ENCODE measurements at places on chromosomes 7 and 10.
A peak's percentile ranks its signal among the peaks of the same experiment; 100 is the strongest.

- DNase-seq, result peak; percentile 4
These were observed 559 bp downstream of the DBF4 start for GRCh38 chr7:87876869-87877234.

DNA sequence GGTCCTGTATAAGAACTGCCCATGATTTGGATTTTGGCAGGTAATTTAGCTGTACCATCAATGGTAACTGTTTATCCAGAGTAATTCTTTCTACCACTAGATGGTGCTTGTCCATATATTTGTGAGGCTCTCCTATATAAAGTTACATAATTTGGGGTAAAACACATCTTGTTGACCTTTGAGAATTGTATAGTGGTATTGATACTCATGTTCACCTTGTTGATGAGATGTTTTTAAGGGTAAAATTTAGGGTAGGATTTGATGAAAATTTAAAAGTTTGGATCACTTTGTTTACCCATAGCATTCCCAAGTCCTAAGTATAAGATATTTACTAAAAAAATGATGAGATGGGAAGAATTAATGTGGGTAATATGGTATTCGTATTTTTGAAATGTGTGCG, 31.6 kb downstream of the ST7 start:
- no peak for DNase-seq

DNA sequence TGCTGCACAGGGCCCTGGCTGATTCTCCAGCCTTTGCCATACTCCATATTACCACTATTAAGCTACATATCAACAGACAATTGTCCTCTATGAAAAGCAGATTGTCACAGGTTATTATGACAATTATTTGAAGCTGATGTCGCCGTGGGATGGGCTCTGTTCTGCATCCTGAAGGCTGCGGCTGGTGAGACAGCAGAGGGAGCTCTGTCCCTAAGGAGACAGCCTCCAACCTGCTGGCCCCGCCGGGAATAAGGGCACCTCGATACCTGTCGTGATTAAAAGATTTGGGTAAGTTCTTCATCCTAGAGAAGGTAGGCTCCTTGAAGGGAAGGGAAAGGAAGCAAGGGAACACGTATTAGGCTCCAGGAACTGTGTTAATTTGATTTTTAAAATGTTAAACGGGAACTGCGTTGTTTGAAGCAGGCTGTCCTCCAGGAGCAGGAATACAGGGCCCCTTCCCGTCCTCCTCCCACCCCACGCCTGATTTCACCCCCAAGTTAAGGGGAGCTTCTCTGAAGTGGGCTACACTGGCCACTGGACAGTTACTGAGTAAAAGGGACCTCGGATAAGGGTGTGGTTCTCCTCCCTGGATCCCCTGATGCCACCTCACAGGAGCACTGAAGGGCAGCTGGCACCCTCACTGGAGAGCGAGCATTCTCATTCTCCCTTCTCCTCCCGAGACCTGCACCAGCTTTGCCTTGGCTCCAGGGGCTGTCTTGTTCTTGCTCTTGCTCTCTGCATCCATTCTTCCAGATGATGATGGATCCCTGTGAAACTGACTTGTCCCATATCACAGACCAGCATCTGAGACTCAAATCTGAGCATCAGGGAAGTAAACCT, 11.8 kb upstream of the TIAL1 start:
- DNase-seq, result no peak

- DNase-seq, result no peak
These were observed 4.4 kb downstream of the ZNF655 start for GRCh38 chr7:99562832-99563231.

- DNase-seq, result no peak
These were observed 198.1 kb downstream of the REEP3 start for GRCh38 chr10:63719226-63719856.

GRCh38 chr10:52952391-52953055, 179.9 kb upstream of the MBL2 start:
- DNase-seq, result no peak

DNA sequence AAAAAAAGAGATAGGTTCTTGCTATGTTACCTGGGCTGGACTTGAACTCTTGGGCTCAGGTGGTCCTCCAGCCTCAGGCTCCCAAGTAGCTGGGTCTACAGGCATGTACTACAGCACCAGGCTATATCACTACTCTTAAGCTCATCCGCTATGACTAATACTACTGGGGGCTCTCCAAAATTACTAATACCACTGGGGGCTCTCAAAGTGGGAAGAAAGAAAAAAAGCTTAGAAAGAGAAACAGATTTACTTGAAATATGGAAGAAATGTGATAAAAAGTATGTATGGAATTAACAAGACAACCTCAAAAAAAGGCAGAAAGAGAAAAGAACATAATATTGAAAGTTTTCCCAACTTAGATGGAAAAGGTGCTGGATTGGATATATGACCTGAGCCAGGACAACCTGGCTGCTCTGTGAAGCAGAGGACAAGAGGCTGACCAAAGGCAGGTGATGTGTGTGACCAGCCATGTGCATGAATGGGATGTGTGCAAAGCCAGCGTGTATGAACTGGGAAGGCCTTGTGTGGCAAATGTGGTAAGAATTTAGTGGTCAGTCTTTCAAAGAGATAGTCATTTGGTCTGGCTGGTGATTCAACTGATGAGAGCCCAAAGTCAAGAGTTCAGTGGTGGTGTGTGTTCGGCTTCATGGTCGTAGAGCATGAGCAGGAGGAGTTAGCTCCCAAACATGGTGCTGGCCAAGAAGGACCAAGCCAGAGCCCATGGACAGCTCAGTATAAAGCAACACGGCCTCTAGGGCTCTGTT, 232.4 kb upstream of the KLF14 start:
- DNase-seq, result no peak

DNA sequence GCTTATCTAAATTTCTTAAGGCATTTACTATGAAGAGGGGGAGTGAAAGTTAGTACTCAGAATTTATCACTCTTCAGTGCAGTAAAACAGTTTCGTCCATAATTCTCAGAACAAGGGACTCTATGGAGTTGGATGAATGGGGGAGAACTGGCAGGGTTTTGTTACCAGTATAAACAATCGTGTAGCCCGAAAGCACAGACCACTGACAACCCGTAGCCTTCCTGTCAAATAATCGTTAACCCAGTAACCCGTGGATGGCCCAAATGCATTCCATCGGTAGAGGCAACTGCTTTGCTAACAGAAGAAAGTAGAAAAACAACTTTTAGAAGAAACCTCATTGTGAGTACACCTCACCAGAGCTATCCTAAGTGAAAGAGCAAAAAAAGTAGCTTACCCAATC, 583.9 kb downstream of the NXPH1 start:
- no peak for DNase-seq

GRCh38 chr7:18361756-18362155, 133.8 kb upstream of the HDAC9 start:
- no peak for DNase-seq

GRCh38 chr10:89283025-89283935, 18.6 kb upstream of the IFIT2 start:
- no peak for DNase-seq

- no peak for DNase-seq
These were observed 153.2 kb downstream of the NEBL start for GRCh38 chr10:20743942-20744341.

DNA sequence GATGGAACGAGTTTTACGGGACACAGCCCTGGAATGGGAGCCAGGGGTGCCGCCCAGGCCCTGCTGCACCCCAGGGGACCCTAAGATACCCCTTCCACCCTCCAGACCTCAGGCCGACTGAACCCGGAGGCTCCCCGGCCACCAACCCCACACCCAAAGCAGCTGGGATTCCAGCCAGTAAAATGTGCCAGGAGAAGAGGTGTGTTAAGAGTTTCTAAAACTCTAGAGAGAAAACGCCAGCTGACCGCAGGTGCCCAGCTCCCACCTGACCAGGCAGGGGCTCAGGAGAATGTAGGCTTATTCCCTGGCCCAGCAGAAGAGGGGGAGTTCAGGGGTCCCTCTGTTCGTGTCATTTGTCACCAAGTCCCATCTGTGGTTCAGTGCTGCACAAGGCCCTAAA, 17.5 kb downstream of the NUDT1 start:
- DNase-seq, result no peak

DNA sequence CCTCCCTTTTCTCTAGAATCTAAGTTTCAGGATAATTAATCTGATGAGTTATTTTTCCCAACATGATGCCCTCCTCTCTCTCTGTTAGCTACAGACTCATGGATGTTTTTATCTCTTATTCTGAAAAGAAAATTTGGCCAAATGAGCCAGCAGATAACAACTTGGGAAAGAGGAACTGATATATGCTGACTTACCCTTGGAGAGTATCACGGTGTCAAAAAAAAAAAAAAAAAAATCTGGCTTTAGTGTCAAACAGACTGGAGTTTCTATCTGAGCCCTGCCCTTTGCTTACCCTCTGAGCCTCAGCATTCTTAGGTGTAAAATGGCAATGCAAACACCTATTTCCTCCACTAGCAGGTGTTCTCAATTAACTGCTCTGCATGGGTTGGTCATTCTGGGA, 190.4 kb downstream of the AHR start:
- no peak for DNase-seq

GRCh38 chr7:84674236-84674913, 479.8 kb upstream of the SEMA3A start:
- DNase-seq, result no peak

- no peak for DNase-seq
These were observed 76.8 kb downstream of the TFEC start for GRCh38 chr7:115953592-115954255.

- no peak for DNase-seq
These were observed 27.8 kb downstream of the ENTPD1 start for GRCh38 chr10:95783741-95784140.

GRCh38 chr7:40298421-40298820, 163.6 kb downstream of the SUGCT start:
- DNase-seq, result no peak

DNA sequence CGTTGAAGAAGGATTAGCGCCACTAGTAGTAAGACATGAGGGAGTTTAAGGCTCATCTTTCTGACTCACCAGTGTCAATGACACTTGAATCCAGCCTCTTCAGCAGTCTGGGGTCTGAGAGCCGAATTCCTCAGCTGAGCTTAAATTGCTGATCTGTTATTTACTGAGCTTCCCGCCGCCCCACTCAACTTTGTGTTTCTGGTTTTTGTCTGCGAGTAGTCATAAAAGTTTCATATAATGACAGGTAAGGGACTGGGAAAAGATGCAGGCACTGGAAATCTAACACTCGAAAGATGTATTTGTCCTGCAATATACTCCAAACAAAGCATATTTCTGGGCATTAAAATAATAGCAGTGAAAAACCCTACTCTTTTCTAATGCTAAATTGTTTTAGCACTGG, 51.2 kb upstream of the RELN start:
- no peak for DNase-seq

- no peak for DNase-seq
These were observed 182.6 kb downstream of the PON1 start for GRCh38 chr7:95141755-95142154.

- no peak for DNase-seq
These were observed 179.6 kb downstream of the SND1 start for GRCh38 chr7:127831318-127832219.

DNA sequence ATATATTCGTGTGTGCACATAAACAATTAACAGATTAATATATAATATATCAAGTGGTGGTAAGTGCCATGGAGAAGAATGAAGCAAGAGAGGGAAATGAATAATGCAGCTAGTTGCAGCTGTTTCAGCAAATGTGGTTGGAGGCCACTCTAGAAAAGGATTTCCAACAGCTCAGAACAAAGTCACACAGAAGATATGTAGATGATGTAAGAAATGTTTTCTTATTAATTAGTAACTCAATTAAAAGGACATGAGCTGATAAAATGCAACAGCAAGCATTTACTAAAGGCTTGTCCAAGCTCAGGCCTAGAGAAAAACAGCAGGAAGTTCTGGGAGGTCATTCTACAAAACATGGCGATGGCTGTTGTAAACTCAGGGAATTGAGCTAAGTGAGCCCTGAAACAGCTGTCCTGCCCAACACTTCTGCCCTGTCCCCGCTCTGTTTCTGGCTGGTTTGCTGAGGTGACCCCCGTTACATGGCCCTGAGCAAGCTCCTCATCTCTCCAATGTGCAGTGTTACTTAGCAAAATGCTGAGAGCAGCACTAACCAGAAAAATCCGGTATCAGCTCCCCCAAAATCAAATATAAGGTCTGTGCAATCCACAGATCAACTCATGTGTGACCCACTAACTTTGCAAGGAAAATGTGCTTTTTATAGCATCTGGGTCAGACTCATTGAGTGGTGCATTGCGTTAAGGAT, 23.4 kb upstream of the C10orf67 start:
- no peak for DNase-seq

GRCh38 chr7:100865938-100866728, 1.1 kb upstream of the TRIP6 start:
- no peak for DNase-seq

GRCh38 chr10:22805304-22805703, 90.9 kb upstream of the PIP4K2A start:
- no peak for DNase-seq

DNA sequence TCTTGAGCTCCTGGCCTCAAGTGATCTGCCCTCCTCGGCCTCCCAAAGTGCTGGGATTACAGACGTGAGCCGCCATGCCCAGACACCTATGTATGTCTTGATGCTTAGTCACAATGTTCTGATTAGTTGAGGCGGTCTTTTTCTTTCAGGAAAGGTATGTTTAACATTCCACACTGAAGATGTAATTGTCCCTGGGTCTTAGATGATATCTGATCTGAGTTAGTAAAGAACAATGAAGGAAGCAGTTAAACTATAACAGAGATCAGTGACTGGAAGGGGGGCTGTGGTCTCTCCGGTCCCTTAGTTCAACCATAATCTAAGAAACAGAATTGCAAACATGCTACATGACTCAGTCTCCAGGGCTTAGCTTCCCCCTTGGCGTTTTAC, 31.5 kb upstream of the SH2D4B start:
- DNase-seq, result no peak

DNA sequence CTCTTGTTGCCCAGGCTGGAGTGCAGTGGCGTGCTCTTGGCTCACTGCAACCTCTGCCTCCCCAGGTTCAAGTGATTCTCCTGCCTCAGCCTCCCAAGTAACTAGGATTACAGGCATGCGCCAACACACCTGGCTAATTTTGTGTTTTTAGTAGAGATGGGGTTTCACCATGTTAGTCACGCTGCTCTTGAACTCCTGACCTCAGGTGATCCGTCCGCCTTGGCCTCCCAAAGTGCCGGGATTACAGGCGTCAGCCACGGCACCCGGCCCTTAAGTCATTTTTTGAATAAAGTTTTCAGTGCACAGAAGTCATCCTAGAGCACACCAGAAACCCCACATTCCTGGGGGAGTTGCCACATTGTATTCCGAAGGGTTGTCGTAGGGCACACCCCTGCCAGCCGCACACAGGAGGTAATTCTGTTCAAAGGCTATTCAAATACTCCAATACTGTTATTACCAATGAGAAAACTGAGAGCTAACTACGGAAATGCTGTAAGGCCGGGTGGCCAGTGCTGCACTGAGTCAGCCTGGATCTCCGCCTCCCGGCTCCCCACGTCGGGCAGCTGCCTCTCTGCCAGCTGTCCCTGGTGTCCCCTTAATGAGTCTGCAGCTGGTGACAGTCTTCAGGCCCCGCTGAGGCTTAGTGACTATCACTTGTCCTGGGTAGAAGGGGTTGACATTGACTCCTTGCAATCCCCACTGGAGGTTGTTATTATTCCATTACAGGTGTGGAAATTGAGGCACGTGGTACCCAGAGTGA, 8.6 kb upstream of the RFC2 start:
- no peak for DNase-seq
